ENCODE measurements at places on chromosomes 3 and 15.

DNA sequence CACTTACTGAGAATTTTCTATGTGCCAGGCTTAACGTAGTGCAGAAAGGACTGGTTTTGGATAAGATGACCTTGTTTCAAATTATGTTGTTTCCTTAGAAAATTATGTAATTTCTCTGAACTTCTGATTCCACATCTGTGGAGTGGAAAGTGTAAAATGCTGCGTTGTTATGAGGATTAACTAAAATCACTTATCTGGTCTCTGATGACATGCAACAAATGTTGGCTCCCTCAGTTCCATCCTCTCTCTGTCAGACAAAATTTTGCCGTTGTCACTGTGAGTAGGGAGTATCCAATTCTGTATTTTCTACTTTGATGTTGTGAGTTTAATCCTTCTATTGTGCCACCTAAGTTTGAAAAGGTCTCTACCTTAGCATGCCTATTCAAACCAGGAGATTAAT is 175.5 kb downstream of the KCNMB2 start:
- H3K36me3 ChIP-seq = no peaks in the 10 kb centered on the region
- DNase-seq = no peak
- H3K4me3 ChIP-seq = no peak overlapping the region
- no peaks in the 10 kb centered on the region for H3K27me3 ChIP-seq
- no peak overlapping the region for H3K27ac ChIP-seq

GRCh38 chr3:144544871-144545270 is 573.2 kb downstream of the DIPK2A start:
- DNase-seq = no peak
- no peaks in the 10 kb centered on the region for H3K4me1 ChIP-seq
- H3K4me3 ChIP-seq = no peak overlapping the region
- no peaks in the 10 kb centered on the region for H3K36me3 ChIP-seq

DNA sequence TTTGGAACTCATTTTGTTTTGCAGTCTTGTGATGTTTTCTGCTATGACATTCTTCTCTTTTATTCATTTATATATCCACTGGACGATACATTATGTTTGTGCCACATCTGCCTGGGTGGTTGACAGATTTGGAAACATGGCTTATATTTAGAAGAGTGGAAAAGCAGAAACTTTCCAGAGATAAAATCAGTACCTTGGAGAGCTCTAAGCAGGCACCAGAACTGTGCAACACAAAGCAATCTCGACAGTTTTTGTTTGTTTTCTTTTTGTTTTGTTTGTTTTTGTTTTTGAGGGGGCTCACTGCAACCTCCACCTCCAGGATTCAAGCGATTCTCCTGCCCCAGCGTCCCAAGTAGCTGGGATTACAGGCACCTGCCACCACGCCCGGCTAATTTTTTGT is 45.5 kb downstream of the SYN2 start:
- no peak overlapping the region for H3K4me3 ChIP-seq
- DNase-seq = no peak
- H3K27ac ChIP-seq = no peak overlapping the region
- no peaks in the 10 kb centered on the region for H3K4me1 ChIP-seq
- no peaks in the 10 kb centered on the region for H3K27me3 ChIP-seq

DNA sequence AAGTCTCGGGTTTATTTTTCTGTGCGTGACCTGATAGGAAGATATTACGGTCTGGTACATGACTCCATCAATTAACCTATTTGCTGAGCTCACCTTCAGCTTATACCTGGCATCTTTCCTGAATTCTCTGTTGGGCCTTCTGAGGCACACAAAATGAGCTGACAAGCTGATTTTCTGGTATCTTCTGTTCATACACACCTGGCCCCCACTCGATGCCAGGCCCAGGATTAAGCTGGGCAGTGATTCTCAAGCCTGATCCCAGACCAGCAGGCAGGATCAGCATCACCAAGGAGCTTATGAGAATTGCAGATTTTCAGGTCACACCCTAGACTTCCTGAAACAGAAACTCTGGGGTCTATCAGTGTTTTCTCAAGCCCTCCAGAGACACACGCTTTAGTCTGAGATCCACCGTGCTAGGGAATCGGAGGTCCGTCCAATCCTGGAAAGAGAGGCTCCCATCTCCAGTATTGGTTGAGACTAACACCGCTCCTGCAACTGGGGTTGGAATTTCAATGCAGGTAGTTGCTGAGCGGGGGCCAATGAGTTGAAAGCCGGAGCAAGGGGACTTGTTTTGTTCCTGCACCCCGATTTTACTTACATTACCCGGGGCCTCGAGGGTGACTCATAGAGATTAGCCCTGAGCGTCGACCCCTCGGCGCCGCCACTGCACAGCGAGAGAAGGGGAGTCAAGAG is 636 bp upstream of the EIF1B start:
- H3K27me3 ChIP-seq = no peaks in the 10 kb centered on the region
- no peak for DNase-seq
- peaks cover 35% of the 10 kb centered on the region for H3K4me1 ChIP-seq

DNA sequence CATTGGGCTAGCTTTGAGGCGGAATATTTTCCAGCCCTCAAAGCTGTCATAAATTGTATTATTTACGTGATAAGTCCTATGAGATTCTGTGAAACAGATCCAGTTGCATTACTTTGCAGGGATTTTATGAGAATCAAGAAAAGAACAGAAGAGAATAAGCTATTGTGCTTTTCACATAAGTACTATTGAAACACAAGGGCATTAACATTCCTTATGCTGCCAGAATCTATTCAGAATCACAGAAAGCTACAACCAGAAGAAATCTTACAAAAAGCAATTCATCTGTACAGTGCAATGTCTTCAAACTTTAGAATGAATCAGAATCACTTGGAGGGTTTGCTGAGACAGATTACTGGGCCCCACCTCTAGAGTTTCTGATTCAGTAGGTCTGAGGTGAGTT is 10.6 kb upstream of the CACNA1D start:
- H3K4me1 ChIP-seq = peaks cover 62% of the 10 kb centered on the region
- H3K27me3 ChIP-seq = no peaks in the 10 kb centered on the region
- H3K27ac ChIP-seq = no peak overlapping the region
- no peaks in the 10 kb centered on the region for H3K36me3 ChIP-seq
- no peak overlapping the region for H3K4me3 ChIP-seq
- no peak for DNase-seq

GRCh38 chr3:12875857-12876836 is 34.8 kb upstream of the RPL32 start:
- H3K4me1 ChIP-seq = peaks cover 8% of the 10 kb centered on the region
- H3K27me3 ChIP-seq = peaks cover 5% of the 10 kb centered on the region
- no peaks in the 10 kb centered on the region for H3K36me3 ChIP-seq
- no peak overlapping the region for H3K27ac ChIP-seq
- DNase-seq = no peak

GRCh38 chr3:30440880-30441279 is 165.5 kb upstream of the TGFBR2 start:
- H3K36me3 ChIP-seq = no peaks in the 10 kb centered on the region
- no peak for DNase-seq
- H3K27ac ChIP-seq = no peak overlapping the region
- no peak overlapping the region for H3K4me3 ChIP-seq
- H3K27me3 ChIP-seq = no peaks in the 10 kb centered on the region

DNA sequence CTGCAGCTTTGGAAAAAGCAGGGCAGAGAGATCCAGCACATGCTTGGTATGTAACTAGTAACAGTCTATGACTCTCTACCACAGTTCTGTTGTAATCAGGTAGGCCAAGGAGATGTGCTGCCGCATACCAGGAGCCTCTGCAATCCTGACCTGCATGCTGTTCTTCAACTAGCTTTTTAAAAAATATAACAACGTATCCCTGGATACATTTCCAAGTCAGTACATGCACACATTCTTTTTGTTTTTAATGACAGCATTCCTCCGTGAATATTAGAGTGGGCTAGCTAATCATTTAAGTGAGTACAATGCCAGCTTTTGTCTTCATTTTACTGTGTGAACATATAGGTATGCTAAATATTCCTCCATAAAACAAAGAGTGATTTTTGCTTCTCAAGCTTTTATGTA is 437.8 kb downstream of the RBMS3 start:
- no peak overlapping the region for H3K27ac ChIP-seq
- no peaks in the 10 kb centered on the region for H3K36me3 ChIP-seq
- H3K4me3 ChIP-seq = no peak overlapping the region
- no peak for DNase-seq
- H3K4me1 ChIP-seq = no peaks in the 10 kb centered on the region

DNA sequence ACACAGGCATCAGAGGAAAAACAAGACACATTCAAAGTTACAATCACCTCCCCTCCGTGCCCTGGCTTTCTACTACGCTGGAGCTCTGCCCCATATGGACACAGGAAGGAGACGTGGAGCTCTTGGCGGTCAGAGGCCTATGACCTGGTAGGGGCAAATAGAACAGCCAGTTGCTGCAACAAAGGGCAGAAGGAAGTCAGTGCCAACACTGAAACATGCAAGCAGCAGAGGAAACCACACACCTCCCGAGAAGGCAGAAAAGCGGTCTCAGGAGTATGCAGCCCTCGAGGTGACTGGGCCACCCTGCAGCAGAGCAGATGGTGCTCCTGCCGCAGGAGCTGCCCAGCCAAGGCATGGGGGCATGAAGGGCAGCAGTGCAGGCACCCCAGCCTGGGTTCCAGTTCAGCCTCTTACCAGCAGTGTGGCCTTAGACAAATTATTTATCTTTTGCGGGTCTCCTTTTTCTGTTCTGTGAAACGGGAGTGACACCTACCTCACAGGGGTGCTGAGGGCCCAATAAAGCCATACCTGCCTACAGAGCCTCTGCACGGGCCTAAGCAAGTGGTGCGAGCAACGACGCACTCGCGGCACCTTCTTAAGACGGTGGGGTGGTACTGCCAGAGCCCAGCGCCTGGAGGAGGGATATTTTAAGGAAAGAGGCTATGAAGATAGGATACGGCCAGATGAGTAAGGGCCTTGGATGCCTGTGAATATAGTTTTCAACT is 8.6 kb downstream of the ZXDC start:
- H3K4me1 ChIP-seq = peaks cover 68% of the 10 kb centered on the region
- H3K27me3 ChIP-seq = no peaks in the 10 kb centered on the region
- no peak overlapping the region for H3K4me3 ChIP-seq
- peaks cover 89% of the 10 kb centered on the region for H3K36me3 ChIP-seq
- no peak overlapping the region for H3K27ac ChIP-seq

DNA sequence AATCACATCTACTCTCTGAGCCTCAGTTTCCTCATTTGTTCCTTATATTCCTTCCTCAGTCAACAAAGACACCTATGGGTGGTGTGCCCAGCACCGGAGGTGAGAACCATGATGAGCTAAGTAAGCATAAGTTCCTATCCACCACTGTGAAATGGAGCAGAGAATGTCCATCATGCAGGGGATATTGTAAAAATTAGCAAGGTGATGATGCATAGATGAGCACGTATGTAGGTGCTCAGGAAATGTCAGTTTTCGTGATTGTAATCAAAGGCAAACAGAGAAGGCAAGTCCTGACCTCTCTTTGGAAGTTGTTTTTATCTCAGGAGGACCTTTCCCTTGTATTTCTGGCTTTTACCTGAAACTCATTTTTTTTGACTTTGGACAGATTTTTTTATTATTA is 165.4 kb downstream of the GHSR start:
- H3K36me3 ChIP-seq = peaks cover 86% of the 10 kb centered on the region
- peaks cover 74% of the 10 kb centered on the region for H3K4me1 ChIP-seq
- no peak overlapping the region for H3K4me3 ChIP-seq
- no peaks in the 10 kb centered on the region for H3K27me3 ChIP-seq

- no peaks in the 10 kb centered on the region for H3K27me3 ChIP-seq
- peak overlapping the region; percentile 96 for H3K4me3 ChIP-seq
- DNase-seq = no peak
- peaks cover 18% of the 10 kb centered on the region for H3K36me3 ChIP-seq
- H3K27ac ChIP-seq = peak overlapping the region; percentile 83
- peaks cover 63% of the 10 kb centered on the region for H3K4me1 ChIP-seq
Observed at GRCh38 chr3:172751175-172751704, 714 bp downstream of the ECT2 start.

DNA sequence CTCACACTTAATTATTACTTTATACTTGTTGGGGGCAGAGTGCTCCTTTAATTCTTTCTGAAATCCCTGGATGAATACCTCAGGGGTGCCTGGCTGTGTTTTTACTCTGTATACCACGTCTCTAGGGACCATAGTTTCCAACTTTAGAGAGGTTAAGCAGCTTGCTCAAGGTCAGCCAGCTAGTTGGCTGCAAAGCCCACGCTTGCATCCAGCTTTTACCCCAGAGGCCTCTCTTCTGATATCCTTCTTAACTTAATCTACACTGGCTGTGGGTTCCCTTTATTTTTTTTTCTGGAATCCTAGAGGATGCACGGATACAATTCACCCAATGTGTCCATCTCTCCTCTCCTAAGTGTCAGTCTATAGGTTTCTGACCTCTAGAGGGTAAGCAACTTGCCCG is 1.4 kb downstream of the PDZRN3 start:
- peaks cover 26% of the 10 kb centered on the region for H3K4me1 ChIP-seq
- no peak overlapping the region for H3K4me3 ChIP-seq
- H3K27ac ChIP-seq = no peak overlapping the region
- DNase-seq = no peak
- H3K27me3 ChIP-seq = peaks cover 24% of the 10 kb centered on the region

DNA sequence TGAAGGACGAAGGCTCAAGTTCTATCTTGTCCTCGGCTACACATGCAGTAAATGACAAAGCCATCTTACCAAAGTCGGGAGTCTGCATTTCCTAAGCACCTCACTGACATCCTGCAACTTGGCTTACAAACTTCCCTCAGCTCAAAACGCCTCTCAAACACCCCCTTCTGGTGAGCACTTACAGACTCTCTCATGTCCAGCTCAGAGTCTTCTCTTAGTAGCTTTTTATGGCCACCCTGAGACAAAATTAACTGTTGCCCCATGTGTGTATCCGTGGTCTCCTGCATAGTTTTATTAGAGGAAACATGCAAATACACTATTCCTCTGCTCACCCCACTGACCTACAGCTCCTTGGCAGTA is 819.7 kb downstream of the FHIT start:
- H3K36me3 ChIP-seq = no peaks in the 10 kb centered on the region
- no peak overlapping the region for H3K27ac ChIP-seq
- DNase-seq = no peak
- no peak overlapping the region for H3K4me3 ChIP-seq

DNA sequence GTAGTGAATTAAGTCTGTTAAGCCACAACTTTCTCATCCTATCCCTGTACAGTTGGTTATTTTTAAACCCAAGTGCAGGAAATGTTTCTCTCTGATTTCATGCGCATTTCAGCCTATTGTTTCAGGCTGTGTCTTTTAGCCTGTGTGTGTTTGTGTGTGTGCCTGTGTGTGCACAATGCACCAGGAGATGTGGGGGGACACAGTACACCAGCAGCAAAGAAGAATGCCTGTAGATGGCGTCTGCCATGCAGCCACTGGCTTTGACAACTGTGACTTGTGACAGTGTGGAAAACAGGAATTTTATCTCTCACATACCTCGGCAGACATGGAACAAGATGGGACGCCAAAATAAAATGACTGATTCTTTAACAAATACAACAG is 43.6 kb upstream of the PLXNA1 start:
- H3K4me3 ChIP-seq = no peak overlapping the region
- no peaks in the 10 kb centered on the region for H3K4me1 ChIP-seq
- no peaks in the 10 kb centered on the region for H3K36me3 ChIP-seq
- no peak for DNase-seq
- H3K27me3 ChIP-seq = no peaks in the 10 kb centered on the region
- H3K27ac ChIP-seq = no peak overlapping the region

DNA sequence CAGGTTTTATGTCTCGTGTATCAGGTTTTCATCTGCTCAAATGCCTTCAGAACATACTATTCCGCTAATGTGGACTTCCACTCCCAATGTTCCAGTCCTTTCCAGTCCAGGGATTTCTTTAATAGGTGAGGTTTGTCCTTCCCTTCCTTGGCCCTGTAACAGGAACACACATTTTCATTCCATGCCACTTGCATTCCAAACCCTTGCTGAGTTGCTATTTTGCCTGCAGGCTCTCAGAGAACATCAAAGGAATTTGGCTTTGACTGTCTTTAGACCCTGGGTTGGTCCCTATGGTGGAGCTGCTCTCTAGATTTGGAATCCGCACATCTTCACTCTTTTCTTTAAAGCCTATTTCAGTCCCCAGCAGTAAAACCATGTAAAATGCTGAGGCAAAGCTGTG is 12.3 kb upstream of the ALCAM start:
- no peak for DNase-seq
- H3K4me1 ChIP-seq = no peaks in the 10 kb centered on the region
- no peak overlapping the region for H3K27ac ChIP-seq
- H3K4me3 ChIP-seq = no peak overlapping the region

Data from HepG2 (cell line).